Lower leg skin (tissue), 4 donors: ENCODE measurements at places on chromosomes 1 and 21. TPM values are rescaled to one million over a fixed set of nuclear protein-coding genes. Genes with fewer than 3 reads are reported as not detected.

Gene TINAGL1
- 39.1 TPM for total RNA-seq

Gene IQGAP3
- total RNA-seq: 3.0 TPM

Gene ELF3
- 27.1 TPM for total RNA-seq

Gene LEPROT
- 49.2 TPM for total RNA-seq

Gene PRAMEF4
- not detected for total RNA-seq

Gene ASAP3
- 114 TPM for total RNA-seq

Gene TNNI3K
- not detected for total RNA-seq

Gene EFHD2
- 55.7 TPM for total RNA-seq

Gene TMEM125
- 34.5 TPM for total RNA-seq

Gene E2F2
- 12.1 TPM for total RNA-seq

Gene RNF186
- not detected for total RNA-seq

Gene CD1E
- total RNA-seq: 5.3 TPM

Gene S100A14
- total RNA-seq: 668 TPM

Gene PGLYRP3
- total RNA-seq: 63.1 TPM

Gene FCRLB
- 0.38 TPM for total RNA-seq

Gene ILDR2
- total RNA-seq: not detected

Gene SIK1
- total RNA-seq: 190 TPM

Gene ARHGEF16
- 11.5 TPM for total RNA-seq

Gene UQCRHL
- total RNA-seq: 0.67 TPM
